ENCODE measurements at places on chromosomes 1 and 21.

- no peak for DNase-seq
Measured at GRCh38 chr1:11273595-11274234, 717 bp downstream of the UBIAD1 start.

DNA sequence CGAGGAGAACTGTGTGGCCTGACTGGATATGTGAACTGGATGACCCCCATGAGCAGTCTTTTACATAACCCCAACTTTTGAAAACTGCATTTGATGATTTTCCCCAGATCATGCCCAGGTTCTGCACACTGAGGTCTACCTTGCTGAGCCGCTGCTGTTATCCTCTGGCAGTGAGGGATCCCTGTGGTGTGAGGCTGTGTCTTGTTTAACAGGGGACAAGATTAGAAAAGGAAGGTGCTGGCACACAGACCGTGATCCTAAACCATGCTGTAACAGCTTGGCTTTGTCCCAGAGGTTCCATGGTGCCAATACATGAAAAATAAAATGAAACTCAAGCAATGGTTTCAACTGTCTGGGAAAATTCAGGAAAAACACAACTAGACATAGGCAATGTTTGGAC lies 134.2 kb downstream of the ZZZ3 start:
- DNase-seq, result no peak

DNA sequence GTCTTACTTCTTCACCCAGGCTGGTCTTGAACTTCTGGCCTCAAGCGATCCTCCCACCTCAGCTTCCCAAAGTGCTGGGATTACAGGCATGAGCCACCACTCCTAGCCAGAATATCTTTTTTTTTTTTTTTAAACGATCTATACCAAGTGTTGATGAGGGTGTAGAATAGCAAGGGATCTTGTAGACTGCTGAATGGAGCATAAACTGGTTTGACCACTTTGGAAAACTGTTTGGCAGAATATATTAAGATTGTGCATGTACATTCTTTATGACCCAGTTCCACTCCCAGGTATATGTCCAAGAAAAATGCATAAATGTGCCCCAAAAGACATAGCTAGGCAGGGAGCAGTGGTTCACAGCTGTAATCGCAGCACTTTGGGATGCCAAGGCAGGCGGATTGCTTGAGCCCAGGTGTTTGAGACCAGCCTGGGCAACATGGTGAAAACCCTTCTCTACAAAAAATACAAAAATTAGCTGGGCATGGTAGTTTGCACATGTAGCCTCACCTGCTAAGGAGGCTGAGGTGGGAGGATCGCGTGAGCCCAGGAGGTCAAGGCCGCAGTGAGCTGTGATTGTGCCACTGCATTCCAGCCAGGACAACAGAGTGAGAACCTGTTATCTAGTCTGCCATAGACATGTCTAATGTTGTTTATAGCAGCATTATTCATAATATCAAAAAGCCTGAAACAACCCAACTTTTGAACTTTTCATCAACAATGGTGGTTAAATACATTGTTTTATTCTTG lies 184.0 kb downstream of the VPS13D start:
- DNase-seq, result no peak

GRCh38 chr1:157101149-157101548 lies 1.5 kb upstream of the ETV3L start:
- DNase-seq, result no peak

DNA sequence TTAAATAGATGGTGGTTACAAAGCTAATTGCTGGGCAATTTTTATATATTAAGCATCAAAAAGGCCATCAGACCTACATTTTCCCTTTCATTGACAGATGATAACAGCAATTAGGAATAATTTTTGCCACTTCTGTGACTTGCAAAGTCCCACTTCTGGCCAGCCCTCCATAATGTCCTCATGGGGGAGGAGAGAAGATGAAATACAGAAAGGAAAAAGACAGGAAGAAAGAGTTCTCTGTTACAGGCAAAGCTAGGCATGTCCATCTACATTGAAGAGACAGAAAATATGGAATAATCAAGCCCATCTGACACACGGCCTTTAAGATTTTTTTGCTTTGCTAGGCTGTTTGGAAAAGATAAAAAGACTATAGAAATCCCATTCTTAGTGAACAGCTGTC lies 108.0 kb downstream of the ENAH start:
- DNase-seq, result no peak

- DNase-seq, result no peak
Measured at GRCh38 chr1:233885196-233885920, 19.1 kb upstream of the SLC35F3 start.

- peak; percentile 30 for DNase-seq
Measured at GRCh38 chr1:18955441-18956192, 859 bp downstream of the IFFO2 start.

DNA sequence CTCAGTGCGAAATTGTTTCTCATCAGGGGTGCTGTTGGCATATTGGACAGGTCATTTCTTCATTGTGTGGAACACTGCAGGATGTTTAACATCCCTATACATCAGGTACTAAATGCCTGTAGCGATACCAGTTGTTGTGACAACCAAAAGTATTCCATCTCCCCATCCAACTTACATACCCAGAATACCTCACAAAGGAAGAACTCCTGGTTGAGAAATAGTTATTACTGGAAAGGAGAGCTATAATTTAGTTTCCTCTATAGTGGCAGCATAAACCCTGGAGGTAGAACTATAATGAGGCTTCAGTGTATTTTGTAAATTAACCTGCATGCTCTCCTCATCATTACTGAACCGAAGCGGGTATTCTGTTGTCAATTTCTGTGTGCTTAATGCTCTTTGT lies 45.1 kb downstream of the IVNS1ABP start:
- no peak for DNase-seq

DNA sequence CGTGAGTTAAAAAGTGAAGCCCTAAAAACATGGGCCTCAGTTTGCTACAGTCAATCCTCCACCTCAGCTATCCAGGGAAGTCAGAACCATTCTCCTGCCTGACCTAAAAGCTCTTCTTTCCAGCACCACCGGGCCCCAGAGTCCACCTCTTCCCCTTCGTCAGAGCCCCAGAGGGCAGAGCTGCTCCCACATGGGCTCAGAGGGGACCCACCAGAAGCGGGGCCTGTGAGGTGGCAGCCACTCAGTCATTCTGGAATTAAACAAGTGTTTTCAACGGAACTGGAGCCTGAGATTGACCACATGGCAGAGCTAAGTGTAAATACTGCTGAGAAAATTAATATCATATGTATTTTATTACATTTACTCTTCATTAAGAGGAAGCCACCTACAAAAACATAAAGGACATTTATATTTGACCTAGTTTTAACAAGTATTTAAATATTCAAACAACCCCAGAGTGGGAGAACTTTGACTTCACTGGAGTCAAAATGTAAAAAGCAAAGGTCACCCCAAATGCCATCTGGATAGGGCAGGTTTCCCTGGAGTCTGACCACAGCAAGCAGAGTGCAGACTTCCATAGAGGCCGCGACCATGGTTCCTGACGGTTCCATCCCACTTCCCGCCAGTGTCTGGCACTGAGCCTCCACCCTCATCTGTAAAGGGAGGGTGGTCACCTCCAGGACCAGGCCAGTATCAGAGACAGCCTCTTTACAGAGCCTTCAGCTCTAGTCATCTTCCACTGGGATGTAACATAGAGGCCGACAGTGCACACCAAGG lies 1.8 kb downstream of the SUMO3 start:
- DNase-seq, result no peak

DNA sequence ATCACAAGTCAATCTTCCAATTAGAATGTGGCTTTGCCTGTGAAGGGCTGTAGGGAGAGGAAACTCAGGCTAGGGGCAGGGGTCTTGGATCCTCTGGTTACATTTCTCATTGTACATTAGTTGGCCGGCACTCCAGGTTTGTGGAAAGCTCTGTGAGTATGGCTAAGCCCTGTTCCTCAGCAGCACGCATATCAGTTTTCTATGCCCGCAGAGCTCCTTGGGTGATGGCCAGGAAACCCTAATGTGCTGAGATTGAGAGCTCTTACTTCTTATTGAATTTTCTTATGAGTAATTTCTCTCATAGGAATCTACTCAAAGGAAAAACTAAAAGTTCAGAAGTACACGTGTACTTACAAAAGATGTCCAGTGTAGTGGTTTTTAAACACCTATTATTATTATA lies 30.7 kb upstream of the STMN1 start:
- DNase-seq, result no peak

DNA sequence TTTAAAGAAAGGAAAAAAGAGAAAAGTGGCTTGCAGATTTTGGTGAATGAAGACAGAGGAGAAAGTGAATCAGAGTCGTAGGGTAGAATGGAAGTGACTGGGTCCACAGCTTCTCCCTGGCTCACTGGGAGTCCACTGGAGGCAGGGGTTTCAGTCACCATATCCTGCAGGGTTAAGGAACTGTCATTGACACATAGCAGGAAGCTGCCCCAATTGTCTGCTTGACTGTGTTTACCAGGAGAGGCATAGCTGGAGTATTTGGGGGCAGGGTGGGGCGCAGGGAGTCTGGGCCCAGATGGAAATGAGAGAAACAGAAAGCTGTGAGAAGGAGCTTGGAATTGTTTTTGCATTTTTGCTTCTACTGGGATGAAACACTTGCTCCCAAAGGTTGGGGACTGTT lies 228.8 kb upstream of the CSF3R start:
- no peak for DNase-seq

DNA sequence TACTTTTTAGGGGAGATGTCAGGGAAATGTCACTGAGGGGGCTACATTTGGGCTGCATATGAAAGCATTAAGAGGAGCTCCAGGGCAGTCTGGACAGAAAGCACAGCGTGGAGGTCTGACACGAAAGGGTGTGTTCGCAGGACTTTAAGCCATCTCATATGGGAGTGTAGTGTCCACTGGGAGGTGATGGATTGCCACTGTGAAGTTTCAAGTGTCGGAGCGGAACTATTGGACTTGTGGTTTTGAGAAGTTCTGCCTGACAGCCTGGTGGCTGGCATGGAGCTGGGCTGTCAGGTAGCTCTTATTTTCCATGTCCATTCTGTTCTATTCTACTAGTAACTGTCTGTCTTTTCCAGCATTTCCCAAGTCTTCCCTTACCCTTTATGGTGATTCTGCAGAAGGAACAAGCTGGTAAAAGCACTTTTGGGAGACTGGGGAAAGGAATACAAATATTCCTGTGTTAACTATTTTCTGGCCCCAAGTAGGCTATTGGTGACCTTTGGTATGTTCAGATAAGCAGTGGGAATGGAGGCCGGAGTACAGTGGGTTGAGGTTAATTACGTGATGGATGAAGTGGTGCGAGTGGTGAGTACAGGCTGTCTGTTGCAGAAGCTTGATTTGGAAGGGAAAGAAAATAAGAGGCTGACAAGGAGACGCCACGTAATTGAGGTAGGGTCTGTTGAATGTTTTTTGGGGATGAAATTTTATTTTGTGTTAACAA lies 19.3 kb downstream of the B3GALT5 start:
- no peak for DNase-seq

- no peak for DNase-seq
Measured at GRCh38 chr1:248751142-248751541, 4.4 kb downstream of the LYPD8 start.

DNA sequence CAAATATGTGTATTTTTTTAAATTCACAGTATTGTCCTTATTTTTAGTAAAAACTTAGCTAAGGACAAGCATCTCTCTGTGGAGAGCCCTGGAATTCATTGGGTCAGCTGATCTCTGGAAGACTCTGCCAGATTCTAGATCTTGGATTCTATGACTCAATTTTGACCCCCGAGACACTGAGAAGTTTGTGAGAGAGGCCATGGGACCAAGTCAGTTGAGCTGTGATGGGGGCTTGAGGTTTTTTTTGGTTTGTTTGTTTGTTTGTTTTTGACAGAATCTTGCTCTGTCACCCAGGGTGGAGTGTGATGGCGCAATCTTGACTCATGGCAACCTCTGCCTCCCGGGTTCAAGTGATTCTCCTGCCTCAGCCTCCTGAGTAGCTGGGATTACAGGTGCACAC lies 13.5 kb downstream of the SHISA4 start:
- no peak for DNase-seq

DNA sequence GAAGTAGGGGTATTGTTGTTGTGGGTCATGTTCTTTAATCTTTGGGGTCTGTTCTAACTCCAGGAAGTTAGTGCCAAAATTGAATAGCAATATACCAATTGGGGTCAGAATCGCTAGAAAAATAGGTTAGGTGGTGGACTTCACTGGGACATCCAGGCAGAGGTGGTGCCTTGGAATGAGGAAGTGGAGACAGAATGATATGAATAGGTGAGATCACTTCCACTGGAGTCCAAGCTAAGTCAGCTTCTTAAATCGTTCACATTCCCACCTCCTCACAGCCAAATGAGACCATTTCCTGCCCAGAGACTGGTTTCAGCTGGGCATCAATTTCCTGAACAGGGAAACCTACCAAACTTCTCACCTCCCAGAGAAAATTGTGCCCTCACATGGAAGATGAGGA lies 137.8 kb upstream of the RAB4A start:
- no peak for DNase-seq

GRCh38 chr21:34599534-34600101 lies 15.3 kb downstream of the RCAN1 start:
- no peak for DNase-seq

GRCh38 chr1:234702342-234703000 lies 92.5 kb upstream of the IRF2BP2 start:
- DNase-seq, result no peak

- DNase-seq, result no peak
Measured at GRCh38 chr1:247293047-247293446, 37.2 kb downstream of the VN1R5 start.

DNA sequence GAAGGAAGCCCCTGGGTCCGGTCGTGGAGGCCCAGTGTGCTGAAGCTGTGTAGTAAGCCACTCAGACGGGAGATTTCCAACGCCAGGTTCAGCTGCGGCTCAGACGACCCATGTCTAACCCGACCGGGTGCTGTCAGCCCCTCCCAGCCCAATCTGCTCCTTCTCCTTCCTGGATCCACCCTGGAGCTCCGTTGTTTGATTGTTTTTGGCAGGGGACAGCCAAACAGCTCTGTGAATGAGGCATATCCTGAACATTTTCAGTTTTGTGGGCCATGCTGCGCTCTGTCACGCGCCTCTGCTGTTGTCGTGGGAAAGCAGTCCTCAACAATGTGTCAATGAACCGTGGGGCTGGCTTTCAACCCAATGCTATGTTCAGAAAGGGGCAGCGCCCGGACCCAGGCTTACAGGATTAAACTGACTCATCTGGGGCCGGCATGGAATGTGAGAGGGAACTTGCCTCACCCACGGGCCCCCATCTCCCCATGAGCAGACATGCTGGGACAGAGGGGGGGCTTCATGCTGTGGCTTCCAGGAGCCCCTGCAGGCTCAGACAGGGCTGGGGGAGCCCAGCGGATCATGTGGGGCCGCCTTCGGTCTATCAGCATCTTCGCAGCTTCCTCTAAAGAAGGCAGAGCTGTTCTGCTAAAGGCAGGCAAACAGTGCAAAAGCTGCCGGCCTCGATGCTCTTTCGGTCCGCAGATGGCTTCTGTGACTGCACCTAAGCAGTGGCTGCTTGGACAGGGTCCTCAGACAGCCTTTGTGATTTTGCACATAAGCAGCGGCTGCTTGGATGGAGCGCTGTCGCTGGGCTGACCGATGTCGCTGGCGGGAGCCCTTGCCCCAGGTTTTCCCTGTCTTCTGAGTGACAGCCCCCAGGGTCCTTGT lies 101.7 kb downstream of the RIPK4 start:
- DNase-seq, result no peak

- DNase-seq, result no peak
Measured at GRCh38 chr1:114586513-114587047, 5.2 kb upstream of the BCAS2 start.

- no peak for DNase-seq
Measured at GRCh38 chr1:181044449-181044966, 10.7 kb downstream of the MR1 start.

- no peak for DNase-seq
Measured at GRCh38 chr1:117886101-117886795, 43.2 kb downstream of the GDAP2 start.

GRCh38 chr1:171801487-171801891 lies 20.0 kb downstream of the METTL13 start:
- peak; percentile 33 for DNase-seq

- DNase-seq, result no peak
Measured at GRCh38 chr1:228778026-228778425, 42.7 kb downstream of the RHOU start.

Data from BE2C (cell line).